ENCODE measurements at places on chromosomes 6 and 20.

GRCh38 chr6:116010790-116011401 lies 49.8 kb downstream of the FRK start:
- peak; percentile 25 for DNase-seq

GRCh38 chr6:20169119-20169557 lies 43.1 kb downstream of the MBOAT1 start:
- DNase-seq, result no peak

DNA sequence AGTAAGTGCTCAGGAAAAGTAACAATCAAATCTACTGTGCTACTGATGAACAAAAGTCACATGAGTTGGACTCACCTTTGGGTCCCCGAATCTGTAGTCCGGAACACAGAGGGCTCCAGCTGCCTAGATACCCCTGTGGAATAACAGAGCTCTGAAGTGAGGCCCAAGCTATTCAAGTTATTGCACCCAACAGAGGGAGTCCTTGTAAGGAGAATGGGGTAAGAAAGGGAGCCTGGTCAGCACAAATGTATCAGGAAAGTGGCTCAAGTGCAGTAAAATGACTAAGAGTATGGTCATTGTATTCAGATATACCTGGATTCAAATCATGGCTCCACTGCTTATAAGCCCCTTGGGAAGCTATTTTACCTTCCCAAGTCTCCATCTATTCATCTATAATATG lies 20.9 kb downstream of the EDN1 start:
- no peak for DNase-seq

DNA sequence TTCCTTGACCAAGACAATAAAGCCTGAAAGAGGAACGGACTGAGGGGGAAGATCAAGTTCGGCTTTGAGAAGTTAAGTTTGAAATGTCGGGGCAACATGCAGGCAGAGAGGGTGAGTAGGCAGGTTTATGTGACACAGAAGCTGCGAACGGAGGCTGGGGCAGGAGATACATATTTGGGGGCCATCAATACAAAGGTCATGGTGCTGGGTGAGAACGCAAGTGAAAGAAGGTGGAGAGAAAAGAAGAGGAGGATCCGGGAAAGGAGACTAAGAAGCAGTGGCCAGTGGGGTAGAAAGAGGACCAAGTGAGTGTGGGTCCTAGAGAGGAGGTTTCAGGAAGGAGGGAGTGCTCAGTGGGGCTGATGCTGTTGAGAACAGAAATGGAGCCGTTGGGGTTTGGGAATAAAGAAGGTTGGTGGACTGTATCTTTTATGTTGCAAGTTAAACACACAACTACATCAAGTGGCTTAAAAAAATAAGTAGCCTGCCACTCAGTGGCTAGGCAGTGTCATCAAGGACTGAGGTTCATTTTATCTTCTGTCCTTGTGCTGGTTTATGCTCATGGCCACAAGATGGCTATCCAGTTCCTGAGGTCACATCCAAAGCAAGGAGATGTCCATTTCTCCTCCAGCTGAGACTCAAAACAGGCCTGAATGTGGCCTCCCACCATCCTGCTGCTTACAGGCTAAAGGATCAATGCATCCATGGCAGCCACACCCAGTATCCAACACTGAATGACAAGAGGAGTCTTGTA lies 1.7 kb upstream of the BLCAP start:
- no peak for DNase-seq

DNA sequence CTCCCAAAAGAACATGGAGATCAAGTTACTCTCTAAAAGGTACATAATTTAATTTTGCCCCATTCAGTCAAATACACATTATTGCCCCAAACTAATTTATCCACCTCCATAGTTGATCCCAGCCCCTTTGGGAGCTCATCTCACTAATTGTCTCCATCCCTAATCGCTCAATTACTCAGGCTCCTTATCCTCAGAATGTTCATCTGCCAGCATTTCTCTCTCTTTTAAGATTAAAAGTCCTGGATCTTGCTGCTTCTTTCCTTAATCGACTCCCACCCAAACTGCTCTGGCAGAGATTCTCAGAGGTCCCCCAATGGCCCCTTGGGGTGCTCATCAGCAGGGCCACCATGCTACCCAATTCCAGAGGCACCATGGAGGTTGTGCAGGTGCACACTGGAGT lies 18.4 kb upstream of the NNAT start:
- no peak for DNase-seq

DNA sequence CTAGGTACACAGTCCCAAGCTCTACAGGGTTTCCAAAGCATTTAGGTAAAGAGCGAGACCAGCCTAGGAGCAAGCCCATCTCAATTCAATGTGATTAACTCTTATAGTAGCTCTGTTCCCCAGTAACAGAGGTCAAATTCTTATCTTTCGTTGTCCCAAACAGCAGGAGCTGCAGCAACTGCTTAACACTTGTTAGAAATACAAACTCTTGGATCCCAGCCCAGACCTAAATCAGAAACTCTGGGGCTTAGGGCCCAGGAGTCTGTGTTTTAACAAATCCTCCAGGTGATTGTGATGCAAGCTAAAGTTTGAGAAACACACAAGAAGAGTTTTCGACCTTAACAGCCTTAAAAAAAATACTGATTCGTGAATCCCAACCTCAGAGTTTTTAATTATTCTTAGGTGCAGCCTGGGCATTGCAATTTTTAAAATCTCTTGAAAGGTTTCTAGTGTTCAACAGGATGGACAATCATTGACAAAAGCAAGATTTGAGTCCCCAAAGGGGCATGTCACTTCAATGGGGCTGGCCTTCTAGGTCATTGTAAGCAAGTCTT lies 127.4 kb upstream of the HCRTR2 start:
- DNase-seq, result no peak

DNA sequence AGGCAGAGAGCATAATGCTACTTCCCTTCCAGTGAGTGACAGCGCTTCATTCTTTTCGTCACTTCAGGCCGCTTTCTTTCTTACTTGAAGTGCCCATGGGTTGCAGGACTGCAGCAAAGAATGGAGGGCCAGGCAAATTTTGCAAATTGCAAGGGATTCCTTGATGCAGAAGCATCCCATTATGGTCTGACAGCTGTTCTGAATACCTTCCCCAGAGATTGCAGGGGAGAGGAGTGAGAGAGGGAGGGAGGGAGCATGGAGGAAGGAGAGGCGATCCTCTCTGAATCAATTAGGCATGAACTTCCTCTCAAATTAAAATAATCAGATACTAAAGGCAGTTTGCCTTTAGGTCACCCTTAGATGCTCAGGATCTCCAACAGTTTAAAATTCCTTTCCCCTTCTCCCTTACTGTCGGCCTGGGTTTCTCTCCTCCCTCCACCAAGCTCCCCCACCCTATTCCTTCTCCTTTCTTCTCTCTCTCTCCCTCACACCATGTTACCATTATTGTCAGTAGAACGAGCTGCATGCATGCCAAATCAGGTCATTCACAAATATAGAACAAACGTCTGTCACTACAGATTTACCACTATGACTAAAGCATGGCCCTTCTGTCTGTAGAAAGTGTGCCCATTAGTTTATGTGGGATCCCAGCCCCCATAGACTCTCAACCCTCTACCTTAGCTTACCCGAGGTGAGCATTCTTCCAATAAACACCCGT lies 289.2 kb downstream of the CD83 start:
- peak; percentile 82 for DNase-seq

DNA sequence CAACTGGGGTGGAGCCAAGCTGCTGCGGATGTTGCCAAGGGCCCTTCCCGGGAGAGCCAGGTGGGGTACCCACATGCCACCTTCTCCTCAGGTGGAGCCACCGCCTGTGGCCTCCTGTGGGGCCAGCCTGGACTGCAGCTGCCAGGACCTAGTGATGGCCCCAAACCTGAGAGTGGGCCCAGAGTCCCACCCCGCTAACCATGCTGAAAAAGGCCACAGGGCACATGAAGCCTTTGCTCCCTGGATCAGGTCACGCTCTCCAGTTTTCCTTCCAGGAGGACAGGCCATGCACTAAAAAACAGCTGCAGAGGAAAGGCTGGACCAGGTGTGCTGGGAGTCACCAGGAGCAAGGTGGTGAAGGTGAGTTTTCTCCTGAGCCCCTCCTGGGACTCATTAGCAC lies 73.9 kb upstream of the SLC22A16 start:
- no peak for DNase-seq

DNA sequence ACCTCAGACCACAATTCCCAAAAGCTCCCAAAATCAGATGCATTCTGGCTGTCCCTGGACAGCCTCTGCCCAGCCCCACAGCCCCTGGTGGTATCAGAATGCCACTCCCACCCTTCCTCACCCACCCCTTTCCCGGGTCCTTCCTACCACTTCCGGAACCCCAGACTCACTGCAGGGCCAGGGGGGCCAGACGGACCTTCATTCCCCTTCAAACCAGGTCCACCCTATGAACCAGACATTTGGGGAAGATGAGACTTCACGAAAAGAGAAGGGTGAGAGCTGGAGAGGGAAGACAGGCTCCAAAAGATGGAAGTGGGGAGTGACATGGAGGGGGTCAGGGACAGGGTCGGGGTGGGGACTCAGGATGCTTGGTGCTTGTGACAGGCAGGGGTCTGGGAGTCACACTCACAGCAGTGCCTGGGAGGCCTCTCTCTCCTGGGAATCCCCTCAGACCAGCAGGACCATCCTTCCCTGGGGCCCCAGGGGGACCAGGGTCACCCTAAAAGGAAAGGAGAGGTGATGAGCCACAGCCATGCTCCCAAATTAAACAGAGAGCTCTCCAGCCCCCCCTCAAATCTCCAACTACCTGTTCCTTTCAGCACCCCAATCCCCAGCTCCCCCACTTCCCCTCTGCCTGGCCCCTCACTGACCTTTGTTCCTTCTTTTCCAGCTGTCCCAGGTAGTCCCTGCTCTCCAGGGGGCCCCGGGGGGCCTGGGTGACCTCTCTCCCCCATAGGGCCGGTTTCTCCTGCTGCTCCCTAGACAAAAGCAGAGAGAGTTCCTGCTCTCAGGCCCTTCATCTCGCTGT lies 20.2 kb downstream of the COL11A2 start:
- DNase-seq, result no peak

DNA sequence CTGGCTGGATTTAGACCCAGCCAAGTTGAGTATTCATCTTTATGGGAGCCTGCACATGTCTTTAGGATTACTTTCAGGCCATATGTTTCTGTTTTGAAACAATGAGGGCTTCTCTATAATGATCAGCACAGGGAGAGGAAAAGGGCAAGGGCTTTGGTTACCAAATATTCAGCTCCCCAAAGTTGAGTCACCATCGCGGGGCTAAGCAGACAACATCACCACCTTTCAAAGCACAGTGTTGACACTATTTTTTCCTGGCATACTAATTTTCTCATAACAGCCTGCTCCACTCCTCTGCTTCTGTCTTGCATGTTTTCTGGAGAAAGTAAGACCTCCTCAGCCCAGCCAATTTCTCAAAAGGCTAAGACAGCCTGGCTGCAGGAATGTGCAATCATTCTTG lies 4.9 kb downstream of the SCML4 start:
- no peak for DNase-seq

- no peak for DNase-seq
Measured at GRCh38 chr20:4329232-4329631, 313.9 kb upstream of the RNF24 start.

- DNase-seq, result no peak
Measured at GRCh38 chr6:152993431-152993830, 9.1 kb downstream of the MTRF1L start.

DNA sequence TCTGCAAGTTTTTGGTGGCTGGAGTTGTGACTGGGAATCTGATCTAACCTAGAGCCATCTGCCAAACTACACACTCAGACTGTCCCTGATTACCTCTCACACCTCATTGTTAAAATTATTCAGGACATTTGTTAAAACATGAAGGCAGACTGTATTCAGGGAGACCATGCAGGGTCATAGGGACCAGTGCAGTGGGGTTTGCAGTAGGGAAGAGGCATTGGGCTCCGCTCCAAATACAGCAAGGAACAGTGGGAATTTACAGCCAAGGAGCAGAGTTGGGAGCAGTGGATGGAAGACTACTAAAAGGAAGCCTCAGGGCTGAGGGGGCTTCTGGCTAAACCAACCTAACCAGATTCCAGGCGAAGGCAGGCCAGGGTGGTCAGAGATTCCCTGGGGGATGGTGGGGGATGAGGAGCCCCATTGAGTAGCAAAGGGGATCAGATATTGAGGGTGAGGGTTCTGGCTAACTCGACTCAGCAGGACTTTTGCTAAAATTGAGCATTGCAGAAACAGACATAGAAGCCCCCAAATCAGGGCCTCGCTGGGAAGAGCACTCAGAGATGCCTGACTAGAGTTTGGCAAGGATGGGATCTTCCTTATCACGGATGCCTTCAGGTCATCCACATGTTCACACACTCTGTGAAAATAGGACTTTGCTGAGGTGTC lies 172.0 kb downstream of the ZDHHC14 start:
- no peak for DNase-seq

GRCh38 chr20:41952166-41952565 lies 334.0 kb upstream of the CHD6 start:
- DNase-seq, result no peak

DNA sequence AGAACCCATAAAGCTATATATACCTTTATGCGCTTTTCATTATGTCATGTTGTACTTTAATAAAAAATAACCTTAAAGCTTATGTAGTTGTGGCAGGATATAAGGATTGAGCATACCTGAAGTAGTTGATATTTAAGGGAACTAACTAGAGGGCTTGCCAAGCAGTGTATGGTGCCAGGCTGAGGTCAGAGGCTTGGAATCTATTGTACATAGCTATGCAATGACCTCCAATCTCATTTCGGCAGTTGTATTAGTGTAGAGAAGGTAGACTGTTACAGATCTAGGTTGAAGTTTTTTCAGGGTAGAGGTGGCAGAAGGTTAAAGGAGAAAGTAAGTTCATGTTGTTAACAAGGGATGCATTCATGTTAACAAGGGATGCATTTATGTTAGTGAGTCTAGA lies 397.7 kb upstream of the HS3ST5 start:
- no peak for DNase-seq

DNA sequence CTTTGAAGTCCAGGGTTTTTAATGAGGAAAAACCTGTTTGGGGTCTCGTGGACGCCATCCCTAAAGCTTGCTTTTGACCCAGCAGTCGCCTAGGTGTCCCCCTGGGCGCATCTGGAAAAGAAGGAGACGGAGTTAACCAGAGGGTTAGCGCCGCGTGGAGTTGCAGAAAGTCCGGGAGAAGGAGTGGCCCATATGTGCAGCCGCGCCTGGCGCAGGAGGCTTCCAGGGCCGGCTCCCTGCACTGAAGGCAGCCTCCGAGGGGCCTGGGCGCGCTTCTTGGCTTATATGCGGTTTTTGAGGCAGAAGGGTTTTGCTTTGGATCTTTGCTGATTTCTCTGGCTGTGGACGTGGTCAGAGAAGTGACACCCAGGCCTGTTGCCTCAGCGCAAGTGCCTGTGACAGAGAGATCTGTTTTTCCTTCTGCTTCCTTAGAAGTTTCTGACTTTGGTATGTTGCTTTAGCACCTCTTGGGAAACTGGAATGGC lies 987 bp downstream of the TMEM181 start:
- DNase-seq, result no peak

- DNase-seq, result no peak
Measured at GRCh38 chr6:9403736-9404135, 968.4 kb upstream of the SLC35B3 start.

- DNase-seq, result no peak
Measured at GRCh38 chr6:139248911-139249310, 42.9 kb downstream of the TXLNB start.

GRCh38 chr6:43628393-43629103 lies 516 bp downstream of the GTPBP2 start:
- DNase-seq, result peak; percentile 34

- no peak for DNase-seq
Measured at GRCh38 chr6:1004885-1005630, 306.8 kb upstream of the FOXQ1 start.
